Astrocyte (in vitro differentiated cells and primary cell): ENCODE measurements at places on chromosomes 13 and 19. TPM values are rescaled to one million over a fixed set of nuclear protein-coding genes. Genes with fewer than 3 reads are reported as not detected.

POGLUT2 gene
- total RNA-seq = 15.1 and 16.8 TPM in 2 replicates

GRCh38 chr13:40200273-40200978, 466.0 kb downstream of the FOXO1 start:
- H3K4me1 ChIP-seq = peaks cover under 1% of the 10 kb centered on the region
- H3K27me3 ChIP-seq = peaks cover 2% of the 10 kb centered on the region
- no peak for DNase-seq
- no peaks in the 10 kb centered on the region for H3K36me3 ChIP-seq
- no peak overlapping the region for H3K27ac ChIP-seq
- H3K4me3 ChIP-seq = no peak overlapping the region

DNA sequence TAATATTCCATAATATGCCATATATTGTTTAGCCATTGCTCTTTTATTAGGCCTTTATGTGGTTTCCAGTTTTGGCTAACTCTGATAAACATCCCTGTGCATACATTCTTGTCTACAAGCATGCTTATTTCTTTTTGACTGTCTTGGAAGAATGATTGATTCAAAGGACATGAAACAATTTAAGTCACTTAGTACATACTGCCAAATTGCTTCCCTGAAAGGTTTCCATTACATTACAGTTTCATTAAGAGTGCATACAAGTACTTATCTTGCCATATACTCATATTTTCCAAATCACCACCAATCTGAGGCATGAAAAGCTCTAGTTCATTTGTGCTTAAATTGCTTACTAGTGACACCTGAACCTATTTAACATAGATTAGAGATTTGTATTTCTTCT, 113.9 kb downstream of the OXGR1 start:
- no peak for DNase-seq
- no peaks in the 10 kb centered on the region for H3K27me3 ChIP-seq
- H3K4me3 ChIP-seq = no peak overlapping the region
- no peaks in the 10 kb centered on the region for H3K4me1 ChIP-seq
- no peak overlapping the region for H3K27ac ChIP-seq
- H3K36me3 ChIP-seq = no peaks in the 10 kb centered on the region

DNA sequence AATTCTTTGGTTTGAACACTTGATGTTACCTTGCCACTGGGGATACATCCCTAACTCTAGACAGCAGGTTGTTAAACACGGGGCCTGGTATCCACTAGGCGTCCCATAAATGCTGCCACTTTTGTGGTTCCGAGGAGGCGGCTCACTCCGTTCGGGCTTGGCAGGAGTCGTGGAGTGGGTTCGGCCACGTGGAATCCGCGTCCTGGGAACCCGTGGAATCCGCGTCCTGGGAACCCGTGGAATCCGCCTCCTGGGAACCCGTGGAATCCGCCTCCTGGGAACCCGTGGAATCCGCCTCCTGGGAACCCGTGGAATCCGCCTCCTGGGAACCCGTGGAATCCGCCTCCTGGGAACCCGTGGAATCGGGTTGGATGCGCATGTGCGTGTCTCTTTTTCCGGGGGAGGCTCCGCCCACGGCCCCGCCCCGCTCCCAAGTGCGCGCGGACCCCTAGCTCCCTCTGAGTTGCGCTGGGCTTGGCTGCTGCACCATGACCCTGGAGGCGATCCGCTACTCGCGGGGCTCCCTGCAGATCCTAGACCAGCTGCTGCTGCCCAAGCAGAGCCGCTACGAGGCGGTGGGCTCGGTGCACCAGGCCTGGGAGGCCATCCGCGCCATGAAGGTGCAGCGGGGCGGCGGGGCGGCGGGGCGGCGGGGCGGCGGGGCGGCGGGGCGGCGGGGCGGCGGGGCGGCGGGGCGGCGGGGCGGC, at the start of gene MRI1:
TSS of gene MRI1 (plus strand) at position 422 of the 707 bp plus-strand sequence. CDS start at position 489, 67 bp downstream.
- no peaks in the 10 kb centered on the region for H3K27me3 ChIP-seq
- H3K4me3 ChIP-seq = peak within 1 kb of the TSS; percentile 83
- H3K27ac ChIP-seq = peak within 1 kb of the TSS; percentile 33

SIGLEC14 gene
- not detected in 2 replicates for total RNA-seq

DNA sequence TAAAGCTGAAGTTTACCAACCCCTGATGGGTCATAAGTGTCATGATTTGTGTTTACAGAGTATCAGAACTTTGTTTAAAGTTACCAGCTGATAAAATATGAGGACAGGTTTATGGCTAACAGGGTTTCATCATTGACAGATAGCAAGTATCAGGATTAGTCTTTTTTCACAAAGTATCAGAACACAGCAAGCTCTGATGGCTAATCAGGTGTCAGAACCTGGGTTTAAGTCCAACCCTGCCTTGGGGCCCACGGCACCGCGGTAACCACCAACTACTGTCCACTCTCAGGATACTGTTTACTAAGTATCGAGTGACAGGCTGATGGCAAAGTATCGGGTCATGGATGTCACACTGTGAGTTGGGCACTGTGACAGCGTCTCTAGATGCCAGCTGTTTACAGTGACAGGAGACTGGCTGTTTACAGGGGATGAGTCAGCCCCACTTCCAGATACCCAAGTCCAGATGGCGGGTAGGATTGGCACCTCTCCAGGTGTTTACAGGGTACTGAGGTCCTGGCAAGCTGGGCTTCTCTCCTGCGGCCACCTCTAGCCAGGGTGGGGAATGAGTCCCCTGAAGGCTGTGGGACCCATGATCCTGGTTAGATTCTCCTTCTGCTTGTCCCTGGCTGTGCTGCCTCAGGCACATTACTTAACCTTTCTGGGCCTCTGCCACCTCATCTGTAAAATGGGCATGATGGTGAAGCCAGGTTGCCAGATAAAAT, 21.8 kb downstream of the ARRDC2 start:
- no peaks in the 10 kb centered on the region for H3K4me1 ChIP-seq
- no peak overlapping the region for H3K27ac ChIP-seq
- no peak overlapping the region for H3K4me3 ChIP-seq
- DNase-seq = no peak
- no peaks in the 10 kb centered on the region for H3K36me3 ChIP-seq

DNA sequence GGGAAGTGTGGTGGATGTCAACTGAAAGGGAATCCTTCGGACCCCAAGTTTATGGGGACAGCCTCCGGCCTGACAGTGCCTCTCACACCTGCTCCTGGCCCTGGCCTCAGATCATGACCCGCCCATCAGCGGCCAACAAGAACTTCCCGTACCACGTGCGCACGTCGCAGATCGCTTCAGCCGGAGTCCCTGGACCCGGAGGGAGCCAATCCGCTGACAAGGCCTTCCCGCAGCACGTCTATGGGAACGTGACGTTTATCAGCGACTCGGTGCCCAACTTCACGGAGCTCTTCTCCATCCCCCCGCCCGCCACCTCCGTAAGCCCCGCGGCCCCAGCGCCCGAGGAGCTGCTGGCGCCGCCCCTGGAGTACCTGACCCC, 2.0 kb upstream of the MEGF8 start:
- H3K4me3 ChIP-seq = no peak overlapping the region
- H3K27ac ChIP-seq = no peak overlapping the region
- H3K27me3 ChIP-seq = peaks cover 25% of the 10 kb centered on the region
- no peaks in the 10 kb centered on the region for H3K36me3 ChIP-seq

GRCh38 chr13:102380012-102380411, 21.8 kb downstream of the FGF14 start:
- H3K27me3 ChIP-seq = no peaks in the 10 kb centered on the region
- no peak overlapping the region for H3K4me3 ChIP-seq
- no peaks in the 10 kb centered on the region for H3K36me3 ChIP-seq
- H3K27ac ChIP-seq = no peak overlapping the region
- DNase-seq = no peak
- no peaks in the 10 kb centered on the region for H3K4me1 ChIP-seq

- no peaks in the 10 kb centered on the region for H3K27me3 ChIP-seq
- peaks cover 10% of the 10 kb centered on the region for H3K4me1 ChIP-seq
- H3K27ac ChIP-seq = no peak overlapping the region
- H3K4me3 ChIP-seq = no peak overlapping the region
Measured at GRCh38 chr19:46125447-46125846, 959 bp upstream of the IGFL3 start.

- DNase-seq = peak; percentile 49
- no peaks in the 10 kb centered on the region for H3K27me3 ChIP-seq
- H3K4me3 ChIP-seq = no peak overlapping the region
- no peaks in the 10 kb centered on the region for H3K36me3 ChIP-seq
Measured at GRCh38 chr13:52085421-52085820, 43.5 kb downstream of the NEK5 start.

METTL21C gene
- total RNA-seq = not detected in 2 replicates

- H3K4me1 ChIP-seq = no peaks in the 10 kb centered on the region
- H3K36me3 ChIP-seq = no peaks in the 10 kb centered on the region
- no peaks in the 10 kb centered on the region for H3K27me3 ChIP-seq
- DNase-seq = no peak
- peak overlapping the region; percentile 90 for H3K4me3 ChIP-seq
Measured at GRCh38 chr19:52898101-52898500, 666 bp upstream of the ZNF320 start.

DNA sequence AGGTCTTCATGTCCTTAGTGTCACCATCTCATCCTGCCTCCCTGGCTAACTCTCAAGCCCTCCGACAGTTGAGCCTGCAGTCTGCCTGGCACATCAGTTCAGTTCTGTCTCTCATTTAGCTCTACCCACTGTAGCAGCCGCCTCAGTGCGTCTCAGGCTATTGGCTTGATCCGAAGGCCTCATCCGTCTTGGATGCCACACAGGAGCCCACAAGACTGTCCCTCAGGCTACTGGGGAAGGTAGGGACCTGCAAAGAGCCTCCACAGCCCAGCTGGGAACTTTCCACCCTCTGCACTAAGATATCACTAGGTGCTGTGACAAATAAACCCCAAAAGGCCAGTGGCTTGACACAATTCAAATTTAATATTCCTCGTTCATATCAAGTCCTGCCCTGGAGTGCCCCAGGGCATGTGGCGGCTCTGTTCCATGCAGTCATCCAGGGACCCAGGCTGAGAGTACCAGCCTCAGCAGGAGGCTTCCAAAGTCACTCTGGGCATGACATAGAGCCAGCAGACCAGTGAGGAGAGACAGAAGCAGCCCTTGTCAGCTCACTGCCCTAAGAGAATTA, 5.7 kb downstream of the VSTM2B start:
- H3K4me1 ChIP-seq = no peaks in the 10 kb centered on the region
- H3K27ac ChIP-seq = no peak overlapping the region
- no peaks in the 10 kb centered on the region for H3K36me3 ChIP-seq
- H3K4me3 ChIP-seq = no peak overlapping the region

DNA sequence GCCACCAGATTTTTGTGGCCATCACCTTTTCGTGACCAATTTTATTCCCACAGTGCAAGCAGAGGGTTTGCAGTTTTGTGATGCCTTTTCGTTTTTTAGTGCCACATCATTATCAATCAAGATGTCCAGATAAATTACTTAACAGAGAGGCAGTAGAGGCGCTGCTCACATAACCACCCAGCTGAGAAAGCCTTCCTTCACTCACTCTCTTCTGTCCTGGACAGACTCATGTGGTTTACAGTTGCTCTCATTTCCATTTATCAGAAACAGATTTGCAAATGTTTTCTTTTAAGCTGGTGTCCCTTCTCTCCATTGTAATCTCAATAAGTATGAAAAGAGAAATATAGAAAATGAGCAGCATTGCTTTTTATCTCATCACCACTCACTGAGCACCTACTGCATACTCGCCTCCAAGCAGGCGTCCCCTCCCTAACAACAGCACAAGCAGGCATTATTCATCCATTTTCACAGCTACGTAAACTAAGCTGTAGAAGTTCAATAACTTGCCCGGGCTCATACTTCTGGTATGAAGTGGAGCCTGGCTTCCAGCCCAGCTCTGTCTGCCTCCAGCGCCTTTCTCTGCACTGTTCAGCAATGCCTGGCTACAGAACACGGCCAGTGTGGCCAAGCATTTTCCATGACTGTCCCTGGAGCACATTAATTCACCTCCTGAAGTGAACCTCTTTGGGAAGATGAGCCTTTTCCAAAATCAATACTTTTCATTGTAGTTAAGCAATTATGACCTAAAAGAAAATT, 34.6 kb upstream of the KATNAL1 start:
- no peak overlapping the region for H3K4me3 ChIP-seq
- H3K27ac ChIP-seq = no peak overlapping the region
- peaks cover 39% of the 10 kb centered on the region for H3K4me1 ChIP-seq

DNA sequence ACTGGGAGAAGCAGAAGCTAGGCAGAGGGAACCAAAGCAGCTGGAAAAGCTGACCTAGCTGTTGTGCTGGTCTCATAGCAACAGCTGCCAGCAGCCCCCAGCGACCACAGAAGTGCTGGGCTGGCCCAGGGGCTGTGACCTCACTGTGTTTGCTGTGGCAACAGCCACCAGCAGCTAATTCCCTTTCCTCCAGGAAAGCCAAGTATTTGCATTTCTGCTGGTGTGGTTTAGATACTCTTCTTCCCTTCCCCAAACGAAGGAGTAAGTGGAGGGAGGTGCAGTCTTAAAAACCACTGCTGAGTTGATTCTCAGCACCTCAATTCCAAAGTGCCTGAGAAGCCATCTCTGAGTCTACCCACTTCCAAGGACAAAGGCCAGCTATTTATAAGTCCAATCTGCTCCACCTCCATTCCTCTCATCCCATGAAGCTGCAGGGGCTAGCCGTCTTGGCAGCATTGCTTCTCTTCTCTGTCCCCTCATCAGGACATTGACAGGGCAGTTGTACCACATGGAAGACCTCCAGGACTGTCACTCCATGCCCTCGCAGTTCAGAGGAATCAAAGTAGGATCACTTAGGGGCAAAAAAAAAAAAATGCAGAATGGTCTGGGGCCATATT, 11.5 kb upstream of the CCDC97 start:
- peak overlapping the region; percentile 94 for H3K27ac ChIP-seq
- DNase-seq = peak; percentile 71
- peaks cover 88% of the 10 kb centered on the region for H3K36me3 ChIP-seq
- no peak overlapping the region for H3K4me3 ChIP-seq
